Effector CD8-positive, alpha-beta T cell (primary cell): ENCODE measurements at places on chromosomes 7 and 10.

- DNase-seq: no peak
These were observed 66.3 kb downstream of the GLI3 start for GRCh38 chr7:42170724-42171123.

GRCh38 chr10:96691761-96692160 is 28.6 kb downstream of the PIK3AP1 start:
- DNase-seq: no peak

GRCh38 chr10:103504181-103504783 is 10.8 kb downstream of the NEURL1 start:
- DNase-seq: no peak

DNA sequence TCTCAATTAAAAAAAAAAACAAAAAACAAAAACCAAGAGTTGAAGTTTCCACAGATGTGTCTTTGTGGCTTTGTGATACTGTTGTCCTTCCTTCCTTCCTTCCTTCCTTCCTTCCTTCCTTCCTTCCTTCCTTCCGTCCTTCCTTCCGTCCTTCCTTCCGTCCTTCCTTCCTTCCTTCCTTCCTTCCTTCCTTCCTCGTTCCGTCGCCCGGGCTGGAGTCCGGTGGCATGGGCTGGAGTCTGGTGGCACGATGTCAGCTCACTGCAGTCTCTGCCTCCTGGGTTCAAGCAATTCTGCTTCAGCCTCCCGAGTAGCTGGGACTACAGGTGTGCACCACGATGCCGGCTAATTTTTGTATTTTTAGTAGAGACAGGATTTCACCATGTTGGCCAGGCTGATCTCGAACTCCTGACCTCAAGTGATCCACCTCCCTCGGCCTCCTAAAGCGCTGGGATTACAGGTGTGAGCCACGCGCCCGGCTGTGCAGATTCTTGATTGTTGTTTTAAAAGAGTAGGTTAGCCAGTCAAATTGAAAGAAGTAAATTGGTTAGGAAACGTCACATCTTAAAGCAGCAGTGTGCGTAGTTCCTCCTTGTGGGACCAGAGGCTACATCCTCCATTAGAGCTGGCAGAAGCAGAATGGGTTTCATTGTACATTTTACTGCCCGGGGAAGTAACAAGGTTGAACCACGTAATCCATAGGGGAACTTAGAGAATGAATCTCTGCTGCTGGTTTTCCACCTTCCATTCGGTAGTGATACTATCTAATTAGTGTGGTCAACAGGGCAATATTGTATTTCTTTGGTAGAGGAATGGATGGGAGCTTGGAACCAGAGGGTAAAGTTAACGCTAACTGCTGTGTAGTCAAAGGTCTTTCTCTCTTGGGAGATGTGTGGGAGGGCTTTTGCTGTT is 20.6 kb downstream of the DNAJB6 start:
- DNase-seq: no peak

- DNase-seq: no peak
These were observed 33.1 kb upstream of the RPA3 start for GRCh38 chr7:7751243-7752092.
